ENCODE measurements at places on chromosomes 4 and X. TPM values are rescaled to one million over a fixed set of nuclear protein-coding genes. Genes with fewer than 3 reads are reported as not detected.
A peak's percentile ranks its signal among the peaks of the same experiment; 100 is the strongest.

GRCh38 chr4:158644356-158644755 lies 27.3 kb downstream of the C4orf46 start:
- no peak for DNase-seq
- H3K27me3 ChIP-seq, result no peaks in the 10 kb centered on the region
- H3K36me3 ChIP-seq, result no peaks in the 10 kb centered on the region

DNA sequence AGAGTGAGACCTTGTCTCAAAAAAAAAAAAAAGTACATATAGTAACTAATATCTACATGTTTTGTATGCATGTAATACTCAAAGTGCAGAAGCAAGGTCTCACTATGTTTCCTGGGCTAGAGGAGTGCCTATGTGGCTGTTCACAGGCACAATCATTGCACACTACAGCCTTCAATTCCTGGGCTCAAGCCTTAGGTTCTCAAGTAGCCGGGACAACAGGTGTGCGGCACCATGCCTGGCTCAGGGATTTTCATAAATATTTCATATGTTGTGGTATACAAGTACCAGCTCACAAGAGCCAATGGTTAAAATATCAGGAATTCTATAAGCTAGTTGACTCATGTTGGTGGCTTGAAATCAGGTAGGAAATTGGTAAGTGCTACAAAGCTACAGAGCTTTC lies 94.8 kb downstream of the LARP7 start:
- no peaks in the 10 kb centered on the region for H3K4me1 ChIP-seq
- no peaks in the 10 kb centered on the region for H3K36me3 ChIP-seq
- no peak overlapping the region for H3K27ac ChIP-seq
- no peak overlapping the region for H3K4me3 ChIP-seq

CXCL3 gene
- total RNA-seq, result 1.6 TPM

- H3K27me3 ChIP-seq, result no peaks in the 10 kb centered on the region
- H3K36me3 ChIP-seq, result no peaks in the 10 kb centered on the region
- peak; percentile 73 for DNase-seq
- H3K4me3 ChIP-seq, result peak overlapping the region; percentile 70
These were observed 2.9 kb upstream of the FAT1 start for GRCh38 chr4:186726426-186727168.

GPRASP1 gene
- 9.1 TPM for total RNA-seq

- no peak overlapping the region for H3K4me3 ChIP-seq
These were observed 33.6 kb upstream of the TBC1D9 start for GRCh38 chr4:140789759-140790158.

GRCh38 chr4:79763486-79764075 lies 309.4 kb downstream of the ANTXR2 start:
- no peaks in the 10 kb centered on the region for H3K27me3 ChIP-seq
- H3K36me3 ChIP-seq, result no peaks in the 10 kb centered on the region
- H3K4me3 ChIP-seq, result no peak overlapping the region
- H3K27ac ChIP-seq, result no peak overlapping the region
- no peaks in the 10 kb centered on the region for H3K4me1 ChIP-seq

DNA sequence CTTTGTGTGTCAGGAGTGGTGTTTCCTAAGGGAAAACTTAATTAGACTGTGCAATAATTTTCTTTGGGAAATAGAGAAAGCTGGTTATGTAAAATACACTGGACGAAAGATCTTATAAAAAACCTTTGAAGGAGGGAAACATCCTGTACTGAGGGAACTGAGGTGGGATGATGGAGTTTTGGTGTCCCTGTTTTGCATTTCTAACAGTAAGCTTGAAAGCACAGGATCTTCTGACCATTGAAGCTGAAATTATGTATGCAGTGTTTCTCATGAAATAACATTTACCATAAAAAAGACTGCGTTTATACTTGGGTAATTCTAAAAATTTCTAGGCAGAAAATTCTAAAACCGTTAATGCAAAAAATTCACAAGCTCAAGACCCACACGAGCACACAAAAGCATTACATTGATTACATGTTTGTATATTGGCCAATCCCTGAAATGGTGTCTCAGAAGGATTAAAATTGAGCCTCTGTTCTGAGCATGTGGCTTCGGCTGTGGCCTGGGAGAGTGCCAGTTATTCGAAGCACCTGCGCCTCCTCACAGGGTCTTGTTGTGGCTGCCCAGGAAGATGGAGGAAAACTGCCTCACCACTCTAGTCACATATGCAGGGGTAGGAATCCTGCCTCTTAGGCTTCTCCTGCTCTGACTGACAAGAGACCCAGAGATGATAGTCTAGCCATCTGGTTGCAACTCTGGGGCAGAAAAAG lies 49.5 kb downstream of the JADE3 start:
- DNase-seq, result peak; percentile 63
- H3K27ac ChIP-seq, result no peak overlapping the region
- peaks cover 35% of the 10 kb centered on the region for H3K4me1 ChIP-seq
- H3K27me3 ChIP-seq, result no peaks in the 10 kb centered on the region
- no peak overlapping the region for H3K4me3 ChIP-seq
- H3K36me3 ChIP-seq, result no peaks in the 10 kb centered on the region

GRCh38 chrX:17052793-17053192 lies 106.3 kb downstream of the REPS2 start:
- H3K27ac ChIP-seq, result no peak overlapping the region
- H3K36me3 ChIP-seq, result no peaks in the 10 kb centered on the region
- no peaks in the 10 kb centered on the region for H3K27me3 ChIP-seq
- no peak overlapping the region for H3K4me3 ChIP-seq
- no peak for DNase-seq

GRCh38 chrX:9135901-9136510 lies 102.1 kb upstream of the FAM9B start:
- DNase-seq, result no peak
- no peaks in the 10 kb centered on the region for H3K36me3 ChIP-seq
- no peak overlapping the region for H3K27ac ChIP-seq
- H3K4me3 ChIP-seq, result no peak overlapping the region
- H3K4me1 ChIP-seq, result no peaks in the 10 kb centered on the region
- no peaks in the 10 kb centered on the region for H3K27me3 ChIP-seq

SPANXA1 gene
- not detected for total RNA-seq

EREG gene
- not detected for total RNA-seq

- H3K27me3 ChIP-seq, result no peaks in the 10 kb centered on the region
- no peak for DNase-seq
- no peaks in the 10 kb centered on the region for H3K4me1 ChIP-seq
These were observed 162.7 kb downstream of the STIM2 start for GRCh38 chr4:27023366-27023765.
